ENCODE measurements at places on chromosomes 4 and X.

GRCh38 chrX:85503258-85504158, 124.0 kb upstream of the POF1B start:
- no peak for DNase-seq

- no peak for DNase-seq
Measured at GRCh38 chr4:185532795-185533324, 2.4 kb downstream of the PDLIM3 start.

GRCh38 chr4:98633159-98633558, 25.3 kb downstream of the TSPAN5 start:
- DNase-seq: no peak

DNA sequence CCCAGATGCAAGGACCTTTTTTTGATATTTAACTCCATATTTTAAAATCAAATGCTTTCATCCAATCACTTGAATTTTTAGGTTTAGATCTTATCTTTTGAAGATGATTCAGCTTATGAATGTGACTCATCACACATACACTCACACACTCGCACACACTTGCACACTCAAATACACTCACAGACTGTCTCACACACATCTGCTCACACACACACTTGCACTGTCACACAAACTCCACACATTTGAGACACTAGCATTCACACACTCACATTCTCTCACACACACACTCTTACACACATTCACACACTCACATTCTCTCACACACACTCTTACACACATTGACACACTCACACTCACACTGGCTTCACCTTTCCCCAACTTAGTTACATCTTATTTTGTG, 37.8 kb downstream of the MAGEA1 start:
- DNase-seq: no peak

DNA sequence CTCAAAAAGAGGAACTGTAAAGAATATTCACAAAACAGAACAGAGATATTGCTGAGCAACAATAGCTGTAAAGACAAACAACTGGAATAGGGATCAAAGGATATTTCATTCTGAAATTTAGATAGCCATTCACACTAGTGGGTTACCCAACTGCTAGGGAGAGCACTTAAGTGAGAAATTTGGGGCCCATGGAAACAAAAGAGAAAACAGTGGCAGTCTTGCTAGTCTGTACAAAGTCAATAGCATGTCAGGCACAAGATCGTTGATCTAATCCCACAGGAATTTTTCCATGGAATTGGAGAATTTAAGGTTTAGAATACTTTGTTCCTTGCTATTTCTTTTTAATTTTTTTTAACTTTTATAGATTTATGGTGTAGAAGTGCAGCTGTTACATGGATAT, 467.0 kb downstream of the PCDH18 start:
- no peak for DNase-seq

DNA sequence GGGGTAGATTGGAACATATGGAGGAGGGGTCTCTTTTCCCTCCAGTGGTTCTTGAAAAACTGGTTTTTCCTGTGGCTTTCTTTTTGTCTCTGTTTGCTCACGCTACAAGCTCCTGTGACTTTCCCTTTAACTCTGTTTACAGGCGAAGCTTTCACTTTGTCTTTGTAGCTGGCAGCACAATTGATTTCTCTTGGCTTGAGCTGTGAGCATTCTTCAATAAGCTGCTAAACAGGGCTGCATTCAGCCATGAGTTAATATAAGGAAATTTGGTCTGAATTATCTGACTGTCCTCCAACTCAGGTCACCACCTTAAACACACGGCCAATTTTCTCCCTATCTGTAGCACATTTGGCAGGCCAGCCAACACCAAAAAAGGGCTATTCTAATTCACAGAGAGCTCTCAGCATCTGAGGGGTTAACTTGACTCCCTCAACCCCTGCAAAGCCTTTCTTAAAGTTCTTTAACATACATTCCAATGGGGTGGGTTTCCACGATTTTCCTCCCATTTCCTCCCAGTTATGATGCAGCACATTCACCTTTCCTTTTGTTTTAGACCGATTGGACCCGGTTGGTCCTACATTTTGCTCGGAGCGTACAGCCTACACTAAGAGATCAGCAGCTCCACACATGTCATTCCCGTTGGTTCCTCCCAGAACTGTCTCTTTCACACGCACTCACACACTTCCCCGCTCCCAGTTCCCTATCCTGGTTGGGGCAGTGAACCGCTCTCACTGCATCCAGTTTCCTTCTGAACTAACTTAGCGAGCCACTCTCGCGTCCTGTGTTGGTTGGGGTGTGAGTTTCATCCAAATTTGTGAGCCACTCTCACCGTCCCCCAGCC, 45.4 kb downstream of the UGT2A3 start:
- no peak for DNase-seq

DNA sequence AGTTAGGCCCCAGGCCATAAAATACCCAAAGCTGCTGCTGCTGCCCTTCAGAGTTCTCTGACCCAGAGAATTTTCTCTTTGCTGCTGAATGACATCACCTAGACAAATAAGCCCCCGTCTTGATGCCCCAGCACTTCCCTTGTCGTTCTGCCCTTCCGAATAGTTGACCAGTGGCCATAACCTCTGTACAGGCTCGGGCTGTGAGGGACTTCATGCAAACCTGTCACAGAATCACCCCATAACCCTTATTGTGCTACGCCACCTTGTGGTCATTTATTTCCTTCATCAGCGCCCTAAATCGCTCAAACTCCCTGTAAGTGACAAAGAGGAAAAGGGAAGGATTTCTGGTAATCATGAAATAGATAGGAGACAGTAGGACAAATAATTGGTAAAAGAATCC, 18.8 kb downstream of the SPACA5 start:
- DNase-seq: no peak

DNA sequence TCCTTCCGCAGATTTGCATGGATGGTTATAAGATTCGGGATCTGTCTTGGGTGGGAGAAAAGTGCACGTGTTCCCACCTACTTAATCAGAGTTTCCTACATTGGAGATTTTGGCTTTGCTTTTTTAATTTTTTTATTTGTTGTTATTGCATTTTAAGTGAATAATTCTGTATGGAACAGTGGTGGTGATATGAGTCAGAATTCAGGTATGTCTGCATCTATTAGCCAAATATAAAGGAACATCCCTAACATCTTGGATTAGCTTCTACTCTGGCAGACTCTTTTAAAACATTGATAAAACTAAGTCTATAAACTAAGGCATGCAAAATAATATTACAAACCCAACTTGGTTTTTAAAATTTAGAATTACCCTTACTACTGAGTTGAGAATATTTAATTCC, 659.8 kb upstream of the EPHA5 start:
- no peak for DNase-seq

- peak; percentile 89 for DNase-seq
Measured at GRCh38 chrX:48021026-48021900, 14.5 kb downstream of the SPACA5 start.

GRCh38 chrX:40719731-40720130, 15.6 kb downstream of the MED14 start:
- DNase-seq: no peak

DNA sequence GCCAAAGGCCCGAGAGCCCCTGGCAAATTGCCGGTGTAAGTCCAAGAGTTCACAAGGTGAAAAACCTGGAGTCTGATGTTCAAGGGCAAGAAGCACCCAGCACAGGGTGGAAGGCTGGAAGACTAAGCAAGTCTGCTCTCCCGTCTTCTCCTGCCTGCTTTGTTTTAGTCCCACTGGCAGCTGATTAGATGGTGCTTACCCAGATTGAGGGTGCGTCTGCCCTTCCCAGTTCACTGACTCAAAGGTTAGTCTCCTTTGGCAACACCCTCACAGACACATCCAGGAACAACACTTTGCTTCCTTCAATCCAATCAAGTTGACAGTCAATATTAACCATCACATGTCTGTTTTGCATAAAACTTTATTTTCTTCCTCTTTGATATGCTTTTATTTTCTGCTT, 157.4 kb downstream of the HS3ST1 start:
- DNase-seq: no peak

Measured in naive thymus-derived CD4-positive, alpha-beta T cell (primary cell).